Stimulated activated CD4-positive, alpha-beta T cell treated with anti-CD3 and anti-CD28 coated beads, Interleukin-2, amount 100 ng/mL, for 4 hours (primary cell): ENCODE measurements at places on chromosomes 7 and 10.

DNA sequence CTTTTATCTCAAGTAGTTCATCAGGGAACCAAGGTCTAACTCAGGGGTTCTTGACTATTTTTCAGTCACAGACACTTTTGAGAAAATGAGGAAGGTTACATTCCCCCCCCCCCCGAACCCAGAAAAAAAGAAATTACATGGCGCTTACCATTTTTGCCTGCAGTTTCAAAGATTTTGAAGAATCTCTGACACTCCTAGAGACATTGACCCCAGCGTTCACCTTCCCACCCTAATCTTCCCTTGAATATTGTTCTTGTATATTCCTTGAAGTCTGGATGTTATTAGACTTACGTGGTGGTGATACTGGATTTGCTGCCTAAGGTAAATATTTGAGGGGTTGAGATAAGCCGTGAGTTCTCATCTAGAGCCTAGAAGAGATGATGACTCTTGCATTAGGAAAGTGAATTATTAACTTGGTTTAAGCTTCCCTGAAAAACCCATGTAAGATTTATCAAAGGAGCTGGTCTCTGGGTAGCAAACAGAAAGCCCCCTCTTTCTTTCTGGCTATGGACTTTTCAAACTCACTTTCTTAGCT is 245.7 kb upstream of the FOXK1 start:
- no peak for DNase-seq

DNA sequence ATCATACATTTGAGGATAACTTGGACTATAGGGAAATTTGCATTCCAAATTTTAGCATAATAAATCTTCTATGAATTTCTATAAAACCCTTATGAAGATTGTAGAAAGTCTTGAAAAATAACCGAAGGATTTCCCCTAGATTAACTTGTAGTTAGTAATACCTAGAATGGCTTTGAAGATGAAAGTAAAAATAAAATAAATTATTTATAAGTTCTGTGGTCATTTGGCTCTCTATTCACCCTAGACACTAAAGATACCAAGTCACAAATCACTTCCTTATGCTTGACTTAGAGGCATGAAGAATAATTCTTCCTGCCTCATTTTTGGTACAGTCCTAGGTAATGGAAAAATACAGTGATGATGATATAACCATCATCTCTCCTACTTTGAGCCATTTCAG is 79.3 kb downstream of the CSTF2T start:
- DNase-seq: no peak

GRCh38 chr7:34357068-34357467 is 300.9 kb upstream of the NPSR1 start:
- no peak for DNase-seq

DNA sequence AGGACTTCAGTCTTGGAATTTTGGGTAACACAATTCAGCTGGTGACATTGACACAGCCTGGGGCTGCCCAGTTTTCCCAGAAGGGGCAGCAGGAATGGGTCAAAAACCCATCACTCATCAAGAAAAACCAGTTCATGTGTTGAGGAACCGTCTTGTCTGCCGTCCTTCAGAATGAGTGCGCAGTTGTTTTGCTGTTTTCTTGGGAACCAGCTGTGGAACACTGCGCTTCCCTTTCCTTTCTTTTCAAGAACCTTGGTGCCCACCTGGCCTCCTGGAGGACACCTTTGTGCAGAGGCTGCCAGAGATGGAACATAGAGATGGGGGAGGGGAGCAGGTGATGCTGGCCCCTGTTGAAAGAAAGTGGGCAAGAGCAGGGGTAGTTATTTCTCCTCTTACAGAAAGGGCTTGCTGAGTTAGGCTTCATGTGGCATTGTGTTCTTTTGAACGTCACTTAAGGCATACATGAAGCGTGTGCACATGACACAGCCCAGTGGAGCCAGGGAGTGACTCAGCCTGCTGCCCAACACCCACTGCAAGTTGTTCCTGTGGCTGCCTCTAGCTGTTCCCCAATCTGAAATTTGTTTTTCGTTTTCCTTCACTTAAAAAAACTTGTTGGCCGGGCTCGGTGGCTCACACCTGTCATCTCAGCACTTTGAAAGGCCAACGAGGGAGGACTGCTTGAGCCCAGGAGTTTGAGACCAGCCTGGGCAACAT is 87.4 kb upstream of the TNS3 start:
- no peak for DNase-seq

- no peak for DNase-seq
These were observed 60.3 kb upstream of the POT1 start for GRCh38 chr7:124989911-124990310.

DNA sequence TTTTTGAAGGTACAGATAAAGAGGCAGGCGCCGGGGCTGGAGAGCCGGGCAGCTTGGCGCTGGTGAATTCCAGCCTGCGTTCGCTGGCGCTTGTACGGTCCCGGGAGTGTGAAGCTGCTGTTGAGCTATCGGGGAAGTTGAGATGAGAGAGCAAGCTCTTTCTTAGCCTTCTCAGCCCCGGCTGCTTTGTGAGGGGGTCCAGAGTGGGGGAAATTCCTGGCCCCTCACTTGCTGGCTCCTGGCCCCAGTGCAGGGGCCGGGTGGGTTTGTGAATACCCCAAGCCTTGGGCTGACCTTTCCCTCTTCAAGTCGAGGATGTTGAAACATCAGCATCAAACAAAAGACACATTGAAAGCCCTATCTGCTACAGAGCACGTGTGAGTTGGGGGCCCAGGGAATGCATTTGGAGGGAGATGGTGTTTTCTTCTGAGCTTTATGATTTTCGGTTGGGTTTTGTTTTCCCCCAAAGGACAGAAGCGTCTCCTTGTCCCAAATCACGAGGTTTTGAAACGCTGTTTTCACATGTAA is 2.7 kb downstream of the ZMIZ1 start:
- no peak for DNase-seq

DNA sequence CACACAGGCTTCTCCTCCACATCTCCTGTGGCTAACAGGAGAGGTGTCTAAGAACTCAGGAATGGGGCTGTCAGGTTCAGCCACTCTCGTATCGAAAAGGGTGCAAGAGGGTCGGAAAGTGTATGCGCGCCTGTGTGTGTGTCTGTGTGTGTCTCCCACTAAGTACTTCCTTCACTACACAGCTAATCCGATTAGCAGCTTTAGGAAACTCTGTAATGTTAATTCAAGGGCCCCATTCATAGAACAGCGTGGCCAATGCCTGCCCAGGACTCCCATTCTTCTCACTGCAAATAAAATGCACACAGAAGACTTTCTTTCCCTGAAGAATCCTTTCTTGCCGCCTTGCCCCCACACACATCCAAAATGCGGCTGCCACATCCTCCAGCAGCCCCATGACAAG is 39.9 kb downstream of the TLL2 start:
- no peak for DNase-seq

DNA sequence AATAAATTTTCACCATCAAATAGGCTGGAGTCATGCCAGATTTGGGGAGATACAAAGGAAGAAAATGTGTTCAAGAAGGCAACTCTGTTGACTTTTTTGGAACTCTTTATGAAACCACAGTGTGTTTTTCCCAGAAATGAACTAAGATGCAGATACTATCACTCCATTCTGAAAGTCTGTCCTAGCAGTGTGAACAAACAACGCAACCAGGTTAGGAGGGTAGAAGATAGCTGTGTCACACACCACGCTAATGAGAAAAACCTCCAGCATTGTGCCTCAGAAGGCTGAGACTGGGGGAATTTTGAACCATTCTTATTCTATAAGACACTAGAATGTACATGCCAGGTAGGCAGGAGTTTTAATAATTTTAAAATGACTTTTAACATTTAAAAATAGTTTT is 15.9 kb upstream of the ATP6V0A4 start:
- DNase-seq: no peak
